Hindlimb muscle (tissue), 1 donor: ENCODE measurements at places on chromosomes 13 and 19. TPM values are rescaled to one million over a fixed set of nuclear protein-coding genes. Genes with fewer than 3 reads are reported as not detected.
A peak's percentile ranks its signal among the peaks of the same experiment; 100 is the strongest.

- no peak for DNase-seq
Measured at GRCh38 chr13:40969169-40969901, 49.8 kb downstream of the ELF1 start.

The HOMER3 gene
- 80.1 TPM for polyA plus RNA-seq

DNA sequence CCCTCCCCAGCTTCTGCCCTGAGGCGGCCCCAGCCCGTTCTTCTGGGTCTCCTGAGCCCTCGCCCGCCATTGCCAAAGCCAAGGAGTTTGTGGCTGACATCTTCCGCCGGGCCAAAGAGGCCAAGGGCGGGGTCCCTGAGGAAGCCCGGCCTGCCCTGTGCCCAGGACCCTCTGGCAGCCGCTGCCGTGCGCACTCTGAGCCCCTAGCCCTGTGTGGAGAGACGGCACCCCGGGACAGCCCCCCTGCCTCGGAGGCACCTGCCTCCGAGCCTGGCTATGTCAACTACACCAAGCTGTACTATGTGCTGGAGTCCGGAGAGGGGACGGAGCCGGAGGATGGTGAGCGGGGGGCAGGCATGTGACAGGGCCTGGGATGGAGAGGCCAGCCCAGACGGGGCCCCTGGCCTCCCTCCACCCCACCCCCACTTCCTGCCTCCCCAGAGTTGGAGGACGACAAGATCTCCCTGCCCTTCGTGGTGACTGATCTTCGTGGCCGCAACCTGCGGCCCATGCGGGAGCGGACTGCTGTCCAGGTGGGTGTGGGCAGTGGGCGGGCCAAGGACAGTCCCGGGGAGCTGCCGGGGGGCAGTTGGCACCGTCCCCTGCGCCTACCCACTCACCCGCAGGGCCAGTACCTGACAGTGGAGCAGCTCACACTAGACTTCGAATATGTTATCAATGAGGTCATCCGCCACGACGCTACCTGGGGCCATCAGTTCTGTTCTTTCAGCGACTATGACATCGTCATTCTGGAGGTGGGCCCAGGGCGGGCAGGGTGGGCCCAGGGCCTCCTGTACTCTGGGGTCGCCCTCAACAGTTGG is 7.0 kb downstream of the DCAF15 start:
- no peak for DNase-seq

DNA sequence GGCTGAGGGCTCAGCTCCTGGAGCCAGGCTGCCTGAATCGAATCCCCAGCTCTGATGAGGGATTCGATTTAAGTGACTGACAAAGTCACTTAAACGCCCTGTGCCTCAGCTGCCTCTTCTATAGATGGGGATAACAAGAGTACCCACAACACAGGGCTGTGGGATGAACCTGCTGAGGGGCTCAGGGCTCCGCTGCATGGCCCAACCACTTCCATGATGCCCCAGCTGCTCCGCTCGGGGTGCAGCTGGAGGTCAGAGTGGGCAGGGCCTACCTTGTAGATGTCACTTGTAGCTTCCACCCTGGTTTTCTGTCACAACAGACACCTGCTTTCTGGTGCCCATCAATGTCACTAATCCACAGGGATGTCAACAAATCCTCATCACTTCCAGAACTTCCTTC is 39.2 kb downstream of the STK24 start:
- no peak for DNase-seq

The RAB3A gene
- 5.1 TPM for polyA plus RNA-seq

The MAMSTR gene
- 192 TPM for polyA plus RNA-seq

GRCh38 chr13:74444161-74444571 is 310.0 kb upstream of the KLF12 start:
- DNase-seq: no peak

DNA sequence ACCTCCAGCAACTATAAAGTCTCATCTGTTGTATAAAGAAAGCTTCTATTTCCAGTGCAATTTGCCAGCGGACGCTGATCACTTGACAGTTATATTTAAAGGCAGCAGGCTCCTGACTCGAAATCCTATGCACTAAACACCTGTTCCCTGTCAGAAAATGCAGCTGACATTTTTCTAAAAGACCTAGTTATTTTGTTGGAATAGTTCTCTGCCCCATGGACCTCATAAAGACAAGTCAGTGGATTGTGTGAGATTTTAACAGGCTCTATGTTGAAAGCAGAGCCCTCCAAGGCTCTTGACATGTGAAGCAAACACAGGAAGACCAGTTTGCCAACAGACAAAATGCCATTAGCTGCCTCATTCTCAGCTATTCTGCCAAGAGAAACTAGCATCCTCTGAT is 304.7 kb upstream of the KLF12 start:
- peak; percentile 19 for DNase-seq

The SLC25A41 gene
- polyA plus RNA-seq: 0.41 TPM

The ANGPTL8 gene
- 2.9 TPM for polyA plus RNA-seq

DNA sequence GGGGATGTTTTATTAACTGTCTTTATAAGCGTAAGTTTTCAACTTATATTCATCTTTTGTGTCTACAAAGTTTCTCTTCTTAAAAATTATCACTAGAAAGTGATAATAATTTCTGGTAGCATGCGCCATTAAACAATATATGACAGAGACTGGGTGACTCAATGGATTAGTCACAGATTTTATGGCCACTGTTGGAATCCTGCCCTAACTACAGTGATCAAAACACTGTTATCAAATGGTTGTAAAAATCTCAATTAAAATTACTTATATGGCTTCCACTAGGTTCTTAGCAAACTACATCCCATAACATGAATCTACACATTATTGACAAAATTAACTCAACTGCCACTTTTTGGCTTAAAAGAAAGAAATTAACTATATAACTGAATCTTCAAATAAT is 350.0 kb downstream of the DACH1 start:
- no peak for DNase-seq

- peak; percentile 9 for DNase-seq
Measured at GRCh38 chr13:38784036-38784880, 97.4 kb downstream of the FREM2 start.

The SIGLEC9 gene
- polyA plus RNA-seq: 1.1 TPM

- no peak for DNase-seq
Measured at GRCh38 chr19:47093841-47094240, 19.7 kb downstream of the ZC3H4 start.

The DOCK6 gene
- polyA plus RNA-seq: 45.9 TPM

The CEACAM21 gene
- polyA plus RNA-seq: 2.0 TPM

DNA sequence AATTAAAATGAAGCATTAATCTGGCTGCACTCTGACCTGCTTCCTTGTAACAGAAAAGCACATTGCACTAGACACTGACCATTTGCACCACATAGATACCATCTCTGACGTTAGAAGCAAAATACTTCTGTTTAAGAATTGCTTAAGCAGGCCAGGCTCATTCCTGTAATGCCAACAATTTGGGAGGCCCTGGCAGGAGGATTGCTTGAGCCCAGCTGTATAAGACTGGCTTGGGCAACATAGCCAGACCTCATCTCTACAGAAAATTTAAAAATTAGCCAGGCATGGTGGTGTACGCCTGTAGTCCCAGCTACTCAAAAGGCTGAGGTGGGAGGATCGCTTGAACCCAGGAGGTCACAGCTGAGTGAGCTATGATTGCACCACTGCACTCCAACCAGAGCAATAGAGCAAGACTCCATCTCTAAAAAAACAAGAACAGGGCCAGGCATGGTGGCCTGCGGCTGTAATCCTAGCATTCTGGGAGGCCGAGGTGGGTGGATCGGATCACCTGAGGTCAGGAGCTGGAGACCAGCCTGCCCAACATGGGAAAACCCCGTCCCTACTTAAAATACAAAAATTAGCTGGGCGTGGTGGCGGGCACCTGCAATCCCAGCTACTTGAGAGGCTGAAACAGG is 7.0 kb upstream of the TLE6 start:
- DNase-seq: no peak

The PRMT1 gene
- 214 TPM for polyA plus RNA-seq

DNA sequence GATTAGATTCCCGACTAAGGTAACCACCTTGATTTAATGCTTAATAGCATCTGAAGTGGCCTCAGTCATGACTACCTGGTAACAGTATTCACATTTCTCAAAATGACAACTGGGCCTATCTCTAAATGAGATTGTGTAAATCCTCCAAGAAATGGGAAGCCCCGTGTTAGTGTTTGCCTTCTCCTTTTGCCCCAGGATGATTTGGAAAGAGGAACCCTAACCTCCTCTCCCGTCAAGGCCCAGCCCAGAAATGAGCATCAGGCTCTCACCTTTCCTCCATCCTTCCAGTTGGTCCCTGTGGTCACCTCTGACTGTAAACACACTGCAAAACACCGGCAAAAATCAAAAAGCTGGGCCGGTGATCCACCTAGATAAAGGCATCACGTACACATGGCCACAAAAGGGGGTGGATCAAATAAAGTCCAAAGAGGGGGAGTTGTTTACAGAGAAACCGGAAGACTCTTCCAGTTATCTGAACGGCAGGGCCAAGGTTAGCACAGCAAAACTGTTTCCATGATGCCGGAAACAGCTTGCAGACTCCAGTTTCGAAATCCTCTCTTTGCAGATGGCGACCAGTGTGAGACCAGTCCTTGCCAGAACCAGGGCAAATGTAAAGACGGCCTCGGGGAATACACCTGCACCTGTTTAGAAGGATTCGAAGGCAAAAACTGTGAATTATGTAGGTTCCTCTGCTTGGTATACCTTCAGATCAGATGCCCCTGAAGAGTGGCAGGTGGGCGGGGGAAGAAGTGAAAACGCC is 16.4 kb downstream of the F10 start:
- no peak for DNase-seq

- DNase-seq: no peak
Measured at GRCh38 chr13:40484101-40484800, 182.2 kb downstream of the FOXO1 start.

GRCh38 chr13:81051873-81052272 is 710.9 kb upstream of the SPRY2 start:
- DNase-seq: no peak

DNA sequence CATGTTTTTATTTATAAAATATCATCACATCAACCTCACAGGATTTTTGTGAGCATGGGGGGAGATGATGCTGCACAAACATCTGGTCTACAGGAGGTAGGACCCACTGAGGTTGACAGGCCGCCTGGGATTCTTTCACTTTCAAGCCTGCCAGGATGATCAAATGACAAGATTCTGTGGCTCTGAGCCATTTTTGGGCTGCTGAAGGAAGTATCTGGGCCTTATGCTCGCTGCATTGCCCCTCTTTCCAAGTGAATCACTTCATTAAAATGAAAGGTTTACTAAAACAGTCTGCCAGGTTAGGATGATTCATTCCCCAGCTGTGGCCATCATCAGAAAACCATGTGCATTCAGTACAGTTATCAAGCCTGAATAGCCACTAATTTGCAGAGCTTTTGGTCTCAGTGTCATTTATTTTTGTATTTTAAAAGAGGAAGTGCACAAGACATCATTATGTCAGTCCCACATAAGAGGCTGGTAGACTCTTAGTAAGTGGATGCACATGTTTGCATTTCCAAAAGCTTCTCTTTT is 34.4 kb downstream of the STARD13 start:
- peak; percentile 77 for DNase-seq

DNA sequence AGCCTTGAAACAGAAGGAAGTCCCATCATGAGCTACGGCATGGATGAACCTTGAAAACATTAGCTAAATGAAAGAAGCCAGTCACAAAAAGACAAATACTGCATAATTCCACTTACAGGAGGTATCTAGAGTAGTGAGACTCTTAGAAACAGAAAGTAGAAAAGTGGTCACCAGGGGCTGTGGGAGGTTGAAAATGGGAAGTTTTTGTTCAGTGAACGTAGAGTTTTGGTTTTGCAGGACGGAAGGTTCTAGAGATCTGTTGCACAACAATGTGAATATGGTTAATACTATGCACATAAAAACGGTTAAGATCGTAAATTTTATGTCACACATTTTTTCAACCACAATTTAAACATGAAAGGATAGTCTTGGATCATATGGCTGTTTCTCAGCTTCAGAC is 11.9 kb upstream of the SLC10A2 start:
- DNase-seq: no peak

GRCh38 chr19:48363500-48363809 is 285 bp downstream of the TMEM143 start:
- no peak for DNase-seq

- no peak for DNase-seq
Measured at GRCh38 chr13:71773531-71773930, 93.5 kb downstream of the DACH1 start.

DNA sequence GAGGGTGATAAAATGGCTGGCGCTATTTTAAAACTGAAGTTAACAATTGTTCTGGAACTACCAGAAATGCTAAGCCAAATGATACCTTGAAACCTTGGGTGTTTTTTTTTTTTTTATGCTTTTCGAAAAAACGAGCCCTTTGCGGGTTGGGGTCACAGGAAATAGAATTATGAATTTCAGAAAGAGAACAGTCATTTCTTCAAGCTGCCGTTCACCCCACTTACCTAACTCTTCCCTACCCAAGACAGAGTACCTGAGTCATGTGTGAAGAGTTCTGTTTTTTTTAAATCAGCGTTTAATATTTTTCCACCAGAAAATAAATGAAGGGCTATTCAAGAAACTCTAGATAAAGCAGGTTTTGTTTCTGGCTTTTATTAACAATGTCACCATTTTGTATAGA is 35.3 kb downstream of the KLF2 start:
- no peak for DNase-seq

- no peak for DNase-seq
Measured at GRCh38 chr19:55133639-55134444, 15.2 kb downstream of the TNNT1 start.

- DNase-seq: no peak
Measured at GRCh38 chr13:41457589-41458186, 338 bp downstream of the RGCC start.

DNA sequence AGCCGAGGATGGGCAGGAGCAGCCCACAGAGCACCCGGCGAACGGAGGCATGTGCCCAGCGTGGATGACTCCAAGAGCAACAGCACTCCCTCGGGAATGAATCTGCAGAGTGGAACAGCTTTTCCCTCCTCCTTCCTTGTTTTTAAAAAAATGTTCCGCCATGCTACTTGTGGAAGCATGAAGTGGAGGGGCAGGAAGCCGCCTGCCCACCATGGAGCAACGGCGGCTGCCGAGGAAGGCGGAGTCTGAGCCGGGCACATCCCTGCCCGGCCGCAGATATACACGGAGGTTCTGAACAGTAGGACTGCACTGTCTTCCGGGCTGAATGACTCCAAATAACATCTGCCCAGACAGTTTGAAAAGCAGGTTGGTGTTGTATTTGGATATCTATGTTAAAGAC is 65.2 kb downstream of the SOX1 start:
- no peak for DNase-seq

GRCh38 chr19:41887711-41888382 is 4.9 kb downstream of the ARHGEF1 start:
- no peak for DNase-seq

- no peak for DNase-seq
Measured at GRCh38 chr13:70203661-70204229, 95.5 kb upstream of the KLHL1 start.
